Muscle of leg (tissue), 16 donors: ENCODE measurements at places on chromosomes 2 and 18. TPM values are rescaled to one million over a fixed set of nuclear protein-coding genes. Genes with fewer than 3 reads are reported as not detected.

LYPD6B gene
- 0.16 TPM for polyA plus RNA-seq

CBLN2 gene
- polyA plus RNA-seq: 0.07 TPM

MRPL53 gene
- polyA plus RNA-seq: 86.6 TPM

LRRTM4 gene
- 0.45 TPM for polyA plus RNA-seq

MAP2 gene
- polyA plus RNA-seq: 7.5 TPM

POTEC gene
- not detected for polyA plus RNA-seq

INHBB gene
- polyA plus RNA-seq: 0.35 TPM

C2orf72 gene
- polyA plus RNA-seq: 0.59 TPM
